ENCODE measurements at places on chromosomes 3 and 15.

DNA sequence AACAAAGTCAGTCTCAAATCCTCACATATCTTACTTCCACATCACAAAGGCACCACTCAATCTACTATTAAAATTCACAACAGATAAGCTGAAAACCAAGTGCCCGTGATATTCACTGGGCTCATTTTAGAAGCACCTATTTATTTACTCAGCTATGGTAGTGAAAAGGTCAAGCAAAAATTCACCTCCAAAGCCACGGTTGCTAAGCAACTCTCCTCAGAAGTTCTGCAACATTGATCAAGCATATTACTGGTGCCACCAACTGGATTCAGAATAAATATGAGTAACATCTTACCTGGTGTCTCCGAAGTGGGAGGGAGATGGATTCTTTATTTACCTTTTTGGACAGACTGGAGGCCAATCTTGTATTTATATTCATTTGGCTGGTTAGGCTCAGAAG, 714.8 kb downstream of the FHIT start:
- no peak for DNase-seq

GRCh38 chr3:23238578-23238977, 35.5 kb downstream of the UBE2E2 start:
- DNase-seq: no peak

- DNase-seq: no peak
These were observed 125.9 kb upstream of the DLG1 start for GRCh38 chr3:197424266-197424665.

- DNase-seq: no peak
These were observed 1.3 kb downstream of the MUC4 start for GRCh38 chr3:195810455-195810845.

GRCh38 chr3:116947809-116948208, 238.2 kb downstream of the TUSC7 start:
- no peak for DNase-seq

DNA sequence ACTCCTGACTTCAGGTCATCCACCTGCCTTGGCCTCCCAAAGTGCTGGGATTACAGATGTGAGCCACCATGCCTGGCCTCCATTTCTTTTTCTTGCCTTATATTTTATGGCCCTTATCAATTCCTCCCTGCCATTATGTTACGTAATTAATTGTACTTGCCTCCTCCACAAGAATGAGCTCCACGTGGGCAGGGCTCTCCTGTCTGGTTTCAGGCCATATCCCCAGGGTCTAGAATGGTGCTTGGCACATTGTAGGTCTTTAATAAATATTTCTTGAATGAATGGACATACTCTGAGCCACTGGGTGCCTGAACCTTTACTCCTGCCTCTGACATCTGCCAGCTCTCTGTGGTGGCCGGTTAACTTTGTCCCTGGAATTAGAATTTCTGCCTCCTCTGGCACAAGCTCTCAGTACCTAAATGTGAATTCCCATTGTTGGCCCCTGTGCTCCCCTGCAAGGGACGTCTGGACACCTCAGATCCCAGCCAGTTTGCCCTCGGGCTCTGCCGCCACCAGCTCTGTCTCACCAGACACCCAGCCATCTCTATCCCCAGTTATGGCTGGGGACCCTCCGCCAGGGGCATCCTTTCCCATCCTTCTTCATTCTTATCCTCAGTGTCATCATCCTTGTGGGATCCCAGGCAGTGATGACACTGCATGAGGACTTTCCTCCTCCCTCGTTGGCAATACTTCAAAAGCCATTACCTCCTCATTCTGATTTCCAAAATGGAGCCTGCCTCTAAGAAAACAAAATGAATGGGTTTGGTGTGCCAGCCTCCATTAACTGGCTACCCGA, 165.6 kb upstream of the SMAD3 start:
- DNase-seq: no peak

All from activated CD4-positive, CD25-positive, alpha-beta regulatory T cell treated with anti-CD3 and anti-CD28 coated beads, Interleukin-2, amount 50 U/mL, for 16 hours (primary cell).